ENCODE measurements at places on chromosomes 3 and 15.

DNA sequence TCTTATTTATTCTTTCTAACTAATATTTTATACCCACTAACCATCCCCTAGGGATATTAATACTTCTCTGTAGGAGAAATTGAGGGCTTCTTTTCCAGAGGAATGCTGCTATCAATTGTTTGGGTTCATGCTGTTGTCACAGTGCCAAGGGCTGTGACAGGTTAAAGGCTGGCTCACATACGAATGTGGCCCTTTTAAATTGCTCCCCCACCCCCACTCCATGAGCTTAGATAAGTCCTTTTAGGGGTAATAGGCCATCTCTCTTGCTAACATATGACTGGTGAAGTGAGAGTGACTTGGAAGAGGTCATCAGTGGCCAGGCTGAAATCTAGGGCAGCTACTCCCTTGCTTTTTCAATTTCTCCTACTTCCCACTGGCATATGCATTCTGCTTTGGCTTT is 121.9 kb upstream of the DPH6 start:
- no peak for DNase-seq

DNA sequence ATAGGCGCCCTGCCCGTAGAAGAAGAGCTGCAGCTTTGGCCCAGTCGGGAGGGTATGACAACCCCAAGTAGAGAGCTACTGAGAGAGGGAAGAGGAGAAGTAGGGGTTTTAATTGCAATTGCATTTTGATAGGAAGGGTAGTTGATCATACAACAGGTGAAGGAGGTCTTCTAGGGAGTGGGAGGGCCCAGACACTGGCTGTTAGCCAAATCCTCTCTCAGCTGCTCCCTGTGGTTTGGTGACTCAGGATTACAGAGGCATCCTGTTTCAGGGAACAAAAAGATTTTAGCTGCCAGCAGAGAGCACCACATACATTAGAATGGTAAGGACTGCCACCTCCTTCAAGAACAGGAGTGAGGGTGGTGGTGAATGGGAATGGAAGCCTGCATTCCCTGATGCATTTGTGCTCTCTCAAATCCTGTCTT is 408.9 kb upstream of the THBS1 start:
- DNase-seq = peak; percentile 56

DNA sequence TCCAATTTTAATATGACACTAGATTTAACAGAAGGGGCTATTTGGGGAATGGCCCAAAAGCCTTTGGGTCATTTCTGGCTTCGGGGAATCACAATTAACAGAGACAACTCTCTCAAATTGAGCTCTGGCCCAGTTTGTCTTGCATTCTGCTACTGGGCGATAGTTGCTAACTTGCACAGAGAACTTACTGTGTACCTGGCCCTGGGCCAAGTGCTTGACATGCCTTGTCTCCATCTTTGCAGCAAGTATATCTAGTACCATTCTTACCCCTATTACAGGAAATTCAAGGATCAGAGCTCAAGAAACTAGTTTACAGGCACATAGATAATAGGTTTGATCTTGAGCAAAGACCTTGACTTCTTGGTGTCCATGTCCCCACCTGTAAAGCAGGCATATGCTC is 175.7 kb downstream of the TMEM108 start:
- no peak for DNase-seq

GRCh38 chr15:66700412-66700801 is 1.6 kb upstream of the SMAD6 start:
- DNase-seq = no peak

- DNase-seq = peak; percentile 89
Observed at GRCh38 chr3:50194128-50194902, 2.9 kb downstream of the GNAT1 start.

DNA sequence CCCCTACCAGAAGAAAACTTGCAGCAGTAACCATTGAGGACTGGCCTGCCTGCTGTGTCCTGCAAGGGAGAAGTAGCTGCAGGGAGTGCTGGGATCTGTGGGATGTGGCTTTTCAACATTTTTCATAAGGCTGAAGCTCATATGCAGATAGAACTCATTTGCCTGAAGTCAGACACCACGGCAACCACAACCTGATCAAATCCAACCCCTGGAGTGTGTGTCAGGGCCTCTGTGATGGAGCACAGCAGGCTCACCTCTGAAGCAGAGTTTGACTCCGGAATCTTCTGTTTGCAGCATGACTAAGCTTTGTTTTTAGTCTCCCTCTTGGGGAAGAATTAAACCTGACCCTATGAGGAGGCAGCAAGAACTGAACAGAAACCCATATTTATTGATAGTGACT is 508.7 kb downstream of the AGBL1 start:
- no peak for DNase-seq

DNA sequence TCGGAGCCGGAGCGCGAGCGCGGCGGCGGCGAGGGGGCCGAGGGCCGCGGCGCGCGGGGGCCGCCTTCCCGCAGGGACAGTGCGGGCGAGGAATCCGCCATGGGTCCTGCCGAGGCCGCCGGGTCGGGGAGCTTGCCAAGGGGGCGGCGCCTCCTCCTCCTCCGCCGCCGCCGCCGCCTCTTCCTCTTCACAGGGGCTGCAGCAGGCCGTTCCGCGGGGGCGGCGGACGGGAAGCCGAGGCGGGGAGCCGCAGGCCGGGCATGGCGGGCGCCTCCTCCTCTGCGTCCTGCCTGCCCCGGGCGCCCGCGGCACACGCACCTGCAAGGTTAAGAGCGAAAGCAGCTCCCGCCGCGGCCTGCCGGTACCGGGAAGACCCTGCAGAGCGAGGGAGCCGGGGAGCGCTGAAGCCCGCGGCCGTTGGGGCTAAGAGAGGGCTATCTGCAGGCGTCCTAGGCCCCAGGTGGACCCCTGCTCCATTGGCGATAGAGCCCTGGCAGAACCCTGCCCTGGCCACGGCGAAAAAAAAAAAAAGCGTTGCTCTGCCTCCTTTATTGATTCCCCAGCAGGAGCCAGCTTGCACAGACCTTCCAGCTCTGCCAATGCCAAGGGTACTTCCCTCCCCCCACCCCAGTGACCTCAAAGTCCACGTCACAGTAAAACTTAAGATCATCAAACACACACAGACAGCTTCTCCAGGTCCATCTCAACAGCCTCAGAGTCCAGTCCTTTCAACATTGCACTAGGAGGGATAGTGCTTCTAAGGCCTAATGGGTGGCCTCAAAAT is at the start of gene LYSMD2:
TSS of gene LYSMD2 (minus strand) at position 134 of the 784 bp plus-strand sequence. CDS start at position 101, 33 bp downstream.
- peak; percentile 80 for DNase-seq

DNA sequence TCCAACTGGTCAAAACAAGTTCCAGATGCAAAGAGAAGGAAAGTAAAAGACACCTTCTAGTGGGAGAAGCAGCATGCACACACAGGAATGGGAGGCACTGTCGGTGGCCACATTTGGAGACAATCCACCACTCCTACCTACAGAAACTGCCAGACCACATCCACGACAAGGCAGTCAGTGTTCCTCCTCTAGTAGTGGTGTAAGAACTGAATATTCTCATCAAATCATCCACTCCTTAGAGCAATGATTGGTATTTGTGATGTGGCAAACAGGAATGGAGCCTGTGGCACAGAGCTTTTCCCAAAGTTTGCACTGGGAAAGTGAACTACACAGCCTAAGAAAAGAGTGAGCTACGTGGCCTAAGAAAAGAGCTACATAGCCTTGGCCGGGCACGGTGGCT is 5.1 kb upstream of the SPINT1 start:
- DNase-seq = no peak

DNA sequence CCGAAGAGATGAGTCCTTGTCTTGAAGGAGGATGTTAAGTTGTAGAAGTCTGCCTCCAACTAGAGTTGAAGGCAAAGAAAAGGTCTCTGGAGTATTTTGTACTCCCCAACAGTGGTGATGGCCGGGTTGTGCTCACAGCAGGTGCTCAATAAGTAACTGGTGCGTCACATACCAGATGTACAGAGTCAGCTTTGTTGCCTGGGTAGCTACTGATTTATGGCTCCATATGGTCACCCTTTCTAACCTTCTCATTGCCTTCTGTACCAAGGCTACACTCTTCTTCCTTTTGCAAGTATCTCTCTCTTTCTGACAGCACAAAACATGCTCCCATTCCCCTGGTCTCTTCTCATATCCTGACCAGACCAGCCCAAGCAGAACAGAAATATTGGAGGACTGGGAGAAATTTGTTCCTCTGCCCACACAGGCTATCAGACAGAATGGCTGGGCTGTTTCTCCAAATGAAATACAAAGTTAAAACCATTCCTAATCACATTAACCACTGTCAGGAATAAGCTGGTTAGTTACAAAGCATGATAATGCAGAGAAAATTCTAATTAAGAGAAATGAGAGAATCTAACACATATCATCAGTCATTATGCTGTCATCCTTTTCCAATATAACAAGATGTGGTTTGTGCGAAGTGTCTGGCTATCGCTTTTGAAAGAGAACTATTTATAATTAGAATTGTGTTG is 150.1 kb upstream of the LRRN1 start:
- DNase-seq = no peak

GRCh38 chr3:114272271-114272670 is 21.6 kb upstream of the TIGIT start:
- DNase-seq = no peak

DNA sequence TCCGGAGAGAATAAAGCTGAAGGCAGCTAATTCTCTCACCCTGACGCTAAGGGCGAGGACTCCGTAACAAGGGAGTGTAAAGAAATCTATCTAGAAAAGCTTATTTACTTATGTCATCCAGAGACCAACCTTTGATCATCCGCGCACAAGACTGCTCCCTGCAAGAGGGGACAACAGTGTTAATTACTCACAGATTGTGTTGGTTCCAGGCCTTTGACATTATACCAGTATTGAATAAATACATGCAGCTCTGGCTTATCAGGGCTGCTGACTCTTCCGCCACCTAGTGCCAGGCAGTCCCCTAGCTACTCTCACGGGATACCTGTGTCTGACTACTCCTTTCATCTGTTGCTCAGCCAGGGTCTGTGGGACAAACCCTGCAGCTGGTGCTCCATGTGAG is 211.7 kb downstream of the DTWD1 start:
- DNase-seq = no peak

DNA sequence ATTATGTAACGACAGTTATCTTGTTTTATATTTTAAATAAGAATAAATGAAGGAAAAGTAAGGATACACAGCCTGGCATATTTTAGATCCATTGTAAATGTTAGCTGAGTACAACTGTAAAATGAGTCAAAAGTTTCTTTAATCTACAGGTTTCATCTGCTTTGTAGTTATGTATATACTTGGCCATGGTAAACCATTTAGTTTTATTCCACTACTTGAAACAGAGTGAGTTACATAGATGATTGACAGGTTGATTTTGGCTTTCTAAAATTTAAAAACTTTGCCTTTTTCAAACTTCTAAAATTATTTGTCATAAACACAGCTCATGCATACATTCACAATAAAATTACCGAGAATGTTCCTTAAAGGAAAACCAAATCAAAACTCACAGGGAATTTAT is 371.2 kb downstream of the ROBO1 start:
- no peak for DNase-seq
